ENCODE measurements at places on chromosomes 6 and 20.

GRCh38 chr6:140208286-140208685, 833.8 kb upstream of the CITED2 start:
- no peak for DNase-seq

- DNase-seq, result peak; percentile 46
Measured at GRCh38 chr20:57654363-57654997, 34.3 kb upstream of the ZBP1 start.

DNA sequence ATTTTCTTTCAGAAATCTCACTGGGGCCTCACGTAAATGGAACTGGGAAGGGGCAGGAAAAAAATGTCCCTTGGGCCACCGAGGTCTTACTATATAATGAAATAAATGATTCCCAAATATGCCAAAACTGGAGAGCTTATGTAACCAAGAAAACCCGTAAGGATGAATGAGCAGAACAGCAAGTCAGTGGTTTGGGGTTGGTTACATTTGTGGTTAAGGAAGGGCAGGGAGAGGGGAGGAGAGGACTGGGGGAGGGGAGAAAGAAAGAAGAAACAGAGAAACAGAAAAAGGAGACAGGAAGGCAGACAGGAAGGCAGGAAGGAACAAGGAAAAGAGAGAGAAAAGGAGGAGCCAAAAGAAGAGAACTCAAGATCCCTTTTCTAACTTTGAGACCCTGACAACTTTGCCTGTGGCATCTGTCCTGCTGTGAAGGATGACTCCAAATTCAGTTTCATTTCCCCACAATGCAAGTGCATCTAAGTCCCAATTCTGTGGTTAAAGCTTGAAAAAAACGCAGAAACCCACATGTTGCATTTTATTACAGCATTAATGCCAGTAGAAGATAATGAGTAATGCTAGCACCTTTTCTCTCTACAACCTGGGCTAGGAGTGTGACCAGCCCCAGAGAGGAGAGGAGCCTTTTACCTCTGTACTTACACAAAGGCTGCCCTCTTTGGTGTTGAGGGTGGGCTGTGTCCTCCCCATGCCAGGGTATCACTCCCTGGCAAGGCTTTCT, 10.8 kb upstream of the ARMC2 start:
- peak; percentile 11 for DNase-seq

DNA sequence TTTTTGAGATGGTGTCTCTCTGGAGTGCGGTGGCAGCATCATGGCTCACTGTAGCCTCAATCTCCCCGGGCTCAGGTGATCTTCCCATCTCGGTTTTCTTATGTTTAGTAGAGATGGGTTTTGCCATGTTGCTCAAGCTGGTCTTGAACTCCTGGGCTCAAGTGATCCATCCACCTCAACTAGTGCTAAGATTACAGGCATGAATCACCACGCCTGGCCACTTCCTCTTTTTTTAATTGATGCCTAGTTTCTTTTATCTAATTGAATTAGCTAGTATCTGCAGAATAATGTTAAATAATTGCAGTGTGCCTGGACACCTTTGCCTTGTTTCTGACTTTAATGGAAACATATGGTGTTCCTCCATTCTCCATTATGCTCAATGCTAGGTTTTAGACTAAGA, 38.4 kb upstream of the SLC22A16 start:
- DNase-seq, result no peak

GRCh38 chr6:39897698-39898097, 36.6 kb downstream of the MOCS1 start:
- no peak for DNase-seq

- no peak for DNase-seq
Measured at GRCh38 chr6:92682516-92683398, 736.6 kb downstream of the EPHA7 start.

- DNase-seq, result no peak
Measured at GRCh38 chr6:35521235-35521634, 8.5 kb upstream of the TULP1 start.

GRCh38 chr20:33669873-33670640, 3.3 kb downstream of the ACTL10 start:
- DNase-seq, result no peak

DNA sequence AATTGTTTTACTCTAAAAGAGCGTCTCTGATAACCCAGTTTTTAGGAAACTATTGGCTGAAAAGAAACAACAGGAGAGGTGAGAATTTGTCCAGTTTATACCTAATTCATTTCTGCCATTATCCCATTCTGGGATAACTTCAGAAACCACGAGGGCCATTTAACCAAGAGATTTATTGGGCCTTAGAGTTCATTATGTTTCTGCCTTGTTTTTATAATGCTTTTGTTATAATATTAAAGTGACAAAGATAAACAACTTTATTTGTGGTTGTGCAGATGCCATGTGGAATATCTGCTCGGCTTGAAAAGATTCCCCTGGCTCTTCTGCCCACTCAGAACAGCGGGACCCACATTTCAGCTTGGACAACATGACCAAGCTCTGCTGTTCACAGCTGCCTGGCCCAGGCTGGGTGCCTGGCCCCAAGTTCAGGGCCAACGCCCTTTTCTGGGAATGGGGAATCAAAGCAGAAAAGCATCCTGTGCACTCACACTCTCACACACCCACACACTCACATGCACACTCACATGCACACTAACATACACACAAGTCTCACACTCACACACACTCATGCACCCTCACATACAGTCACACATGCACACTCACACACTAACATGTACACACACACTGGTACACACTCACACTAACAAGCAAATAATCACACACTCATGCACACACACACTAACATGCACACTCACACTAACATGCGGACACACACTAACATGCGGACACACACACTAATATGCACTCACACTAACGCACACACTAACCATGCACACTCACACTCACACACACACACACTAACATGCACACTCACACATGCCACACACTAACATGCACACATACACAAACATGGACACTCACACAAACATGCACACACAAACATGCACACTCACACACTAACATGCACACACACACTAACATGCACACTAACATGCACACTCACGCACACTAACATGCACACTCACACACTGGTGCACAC, 86.7 kb upstream of the NEDD9 start:
- DNase-seq, result no peak

GRCh38 chr20:57522380-57523140, 2.4 kb downstream of the CTCFL start:
- no peak for DNase-seq

DNA sequence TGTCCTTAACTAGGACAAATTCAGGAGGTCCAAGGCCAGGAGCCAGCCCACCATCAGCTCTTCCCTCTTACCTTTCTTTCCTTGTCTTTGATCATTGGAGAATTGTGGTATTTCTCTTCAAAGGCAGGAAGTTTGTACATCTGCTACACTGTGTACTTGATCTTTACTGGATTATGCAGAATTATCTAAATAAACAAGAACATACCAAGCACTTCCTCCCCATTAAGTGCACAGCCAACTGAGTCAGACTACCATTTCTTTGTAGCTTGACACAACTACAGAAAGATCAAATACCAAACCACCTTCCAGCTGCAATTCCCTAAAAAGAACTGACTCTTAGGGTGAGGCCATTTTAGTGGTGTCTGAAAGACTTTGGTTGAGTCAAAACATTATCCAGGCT, 195.1 kb downstream of the HDGFL1 start:
- no peak for DNase-seq

DNA sequence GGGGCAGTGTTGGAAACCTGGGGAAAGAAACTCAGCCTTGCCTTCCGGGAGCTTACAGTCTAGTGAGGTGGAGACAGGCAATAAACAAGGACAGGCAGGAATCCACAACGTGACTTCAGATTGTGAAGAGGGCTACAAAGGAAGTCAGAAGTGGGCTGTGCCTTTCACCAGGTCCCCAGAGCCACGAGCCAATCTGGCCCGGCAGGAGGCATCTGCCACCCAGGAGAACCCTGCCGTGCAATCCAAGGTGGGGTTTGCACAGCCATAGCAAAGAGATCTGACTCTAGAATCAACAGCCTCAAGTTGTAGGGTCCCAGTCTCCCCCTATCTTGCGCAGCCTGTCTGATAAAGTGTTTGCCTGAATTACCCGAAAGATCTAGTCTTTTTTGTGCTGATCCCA, 5.5 kb downstream of the SLC32A1 start:
- peak; percentile 9 for DNase-seq

DNA sequence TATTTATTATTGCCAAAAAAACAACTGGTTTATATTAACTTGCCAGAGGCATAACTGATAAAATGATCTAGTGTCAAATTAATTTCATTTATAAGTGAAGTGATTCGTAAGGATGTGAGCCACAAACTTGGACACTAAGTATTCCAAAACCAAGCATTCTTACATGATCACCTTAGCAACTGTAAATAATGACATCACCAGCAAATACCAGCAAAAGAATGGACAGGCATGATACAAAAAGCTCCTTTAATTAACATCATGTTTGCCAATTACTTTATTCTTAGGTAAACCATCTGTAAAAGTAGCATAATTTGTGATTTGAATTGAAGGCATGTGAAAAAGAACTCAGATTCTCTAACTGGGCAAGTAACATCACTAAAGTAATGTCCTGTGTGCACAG, 17.2 kb upstream of the FNDC1 start:
- DNase-seq, result no peak

- DNase-seq, result no peak
Measured at GRCh38 chr20:19322061-19322985, 109.9 kb downstream of the SLC24A3 start.

DNA sequence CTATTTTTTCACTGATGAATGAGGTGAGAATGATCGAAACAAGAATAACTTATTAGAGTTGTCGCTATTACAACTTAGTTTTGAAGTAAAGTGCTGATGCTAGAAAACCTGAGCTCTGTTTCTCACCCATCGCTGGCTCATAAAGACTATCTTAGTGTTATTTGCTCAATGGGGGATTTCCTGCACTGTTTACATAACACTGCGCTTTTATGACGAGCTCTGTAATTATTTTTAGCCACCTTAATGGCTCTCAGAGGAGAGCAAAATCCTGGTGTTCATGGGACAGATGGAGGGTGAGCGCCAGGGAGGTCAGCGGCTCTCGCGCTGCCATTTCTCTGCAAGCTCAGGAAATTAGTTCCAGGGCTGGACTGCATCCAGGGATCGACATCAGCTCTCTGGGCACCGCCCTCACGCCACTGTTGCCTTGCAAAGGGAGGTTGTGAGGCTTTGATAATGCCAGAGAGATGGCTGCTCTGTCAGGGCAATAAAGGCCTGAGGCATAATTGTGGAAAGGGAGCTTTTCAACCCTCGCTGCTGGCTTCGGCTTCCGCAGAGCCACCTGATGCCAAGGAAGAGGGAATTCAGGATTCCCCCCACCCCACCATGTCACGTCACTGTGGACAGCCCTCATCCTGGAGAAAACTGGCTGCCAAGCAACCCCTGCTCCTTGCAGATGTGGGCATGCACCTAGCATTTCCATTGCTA, 72.0 kb downstream of the DACT2 start:
- no peak for DNase-seq

DNA sequence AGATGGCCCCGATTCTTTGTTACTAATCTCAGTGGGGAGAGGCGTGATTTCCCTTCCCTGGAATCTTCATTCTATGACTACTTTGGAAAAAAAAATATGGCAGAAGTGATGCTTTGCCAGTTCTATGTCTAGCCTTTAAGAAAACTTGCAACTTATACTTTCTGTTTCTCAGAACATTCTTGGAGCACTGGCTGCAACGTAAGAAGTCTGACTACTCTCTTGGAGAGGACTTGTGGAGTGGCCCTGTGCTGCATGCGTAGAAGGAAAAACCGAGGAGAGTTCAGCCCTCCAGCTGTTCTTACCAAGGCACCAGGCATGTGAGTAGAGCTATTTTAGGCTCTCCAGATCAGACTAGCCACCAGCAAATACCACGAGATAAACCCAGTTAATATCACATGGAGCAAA, 77.6 kb upstream of the STXBP5 start:
- no peak for DNase-seq

GRCh38 chr6:93319304-93319703, 100.1 kb downstream of the EPHA7 start:
- no peak for DNase-seq

DNA sequence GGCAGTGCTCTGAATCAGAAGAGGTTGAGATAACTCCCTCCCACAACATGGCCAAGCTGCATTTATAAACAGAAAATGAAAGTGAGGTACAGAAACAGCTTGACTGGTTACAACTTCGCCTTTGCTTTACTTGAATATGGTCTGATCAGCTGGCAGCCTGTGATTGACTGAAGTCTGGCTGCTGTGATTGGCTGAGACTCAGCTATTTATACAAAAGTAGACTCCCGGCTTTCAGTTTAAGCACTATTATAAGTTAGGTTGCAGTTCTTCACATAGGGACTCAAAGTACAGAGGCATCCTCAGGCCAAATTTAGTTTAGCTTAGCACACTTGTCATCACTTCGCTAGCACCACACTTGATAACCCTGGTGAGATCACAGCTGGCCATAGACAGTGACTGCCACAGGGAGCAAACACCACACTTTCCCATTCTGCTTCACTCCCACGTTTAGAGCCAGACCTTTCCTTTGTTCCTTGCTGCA, 362.6 kb downstream of the EPM2A start:
- DNase-seq, result peak; percentile 24

DNA sequence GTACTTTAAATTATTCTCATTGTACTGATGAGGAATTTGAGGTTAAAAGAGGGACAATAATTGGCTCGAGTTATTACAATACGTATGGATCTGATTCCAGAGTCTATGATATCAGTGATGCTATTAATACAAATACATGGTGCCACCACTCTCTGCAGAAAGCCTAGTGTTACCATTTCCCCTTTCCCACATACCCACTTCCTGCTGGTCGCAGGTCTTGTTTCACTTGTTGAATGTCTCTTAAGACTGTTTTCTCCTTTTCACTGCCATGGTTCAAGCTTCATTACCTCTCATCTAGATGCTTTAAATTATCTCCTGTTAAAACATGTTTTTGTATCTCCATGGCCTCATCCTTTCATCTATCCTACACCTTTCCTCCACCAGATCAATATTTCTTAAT, 62.0 kb downstream of the FHL5 start:
- no peak for DNase-seq

DNA sequence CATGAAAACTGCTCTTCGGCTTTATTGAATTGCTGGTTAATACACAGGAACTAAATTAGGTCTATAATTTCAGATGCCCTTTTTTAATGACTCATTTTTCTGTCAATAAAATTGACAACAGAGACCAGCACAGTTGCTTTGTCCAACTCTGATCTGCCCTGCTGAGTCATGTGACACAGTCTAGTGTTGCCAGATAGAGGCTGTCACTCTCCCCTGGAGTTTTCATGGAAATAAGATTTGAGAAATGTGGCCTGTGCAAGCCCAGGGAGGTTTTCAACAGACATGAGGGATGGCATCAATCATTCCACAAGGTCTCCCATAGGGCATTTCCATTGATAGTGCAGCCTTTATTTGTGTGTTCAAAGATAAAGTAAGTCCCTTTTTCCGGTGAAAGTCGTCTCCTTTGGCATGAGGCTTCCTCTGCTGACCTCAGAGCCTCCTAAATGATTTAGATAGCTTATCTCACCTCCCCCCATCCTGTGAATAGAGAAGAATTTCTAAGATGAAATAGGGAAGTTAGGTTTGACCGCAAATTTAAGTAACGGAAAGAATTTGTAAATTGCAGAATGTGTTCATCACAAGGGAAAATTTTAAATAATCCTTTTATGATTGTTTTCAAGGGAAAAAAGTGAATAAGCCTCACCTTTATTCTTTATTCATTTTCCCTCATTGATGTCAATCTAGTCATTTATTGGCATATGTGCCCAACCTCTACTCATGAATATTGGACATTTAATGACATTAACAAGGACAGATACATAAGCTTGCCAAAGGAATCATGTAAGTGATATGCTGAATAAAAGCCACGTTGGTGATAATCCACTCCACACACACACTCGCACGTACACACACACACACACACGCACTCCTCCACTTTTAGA, 277.7 kb downstream of the ADGB start:
- DNase-seq, result no peak

Measured in effector memory CD8-positive, alpha-beta T cell (primary cell).